ENCODE measurements at places on chromosomes 5 and 9.

DNA sequence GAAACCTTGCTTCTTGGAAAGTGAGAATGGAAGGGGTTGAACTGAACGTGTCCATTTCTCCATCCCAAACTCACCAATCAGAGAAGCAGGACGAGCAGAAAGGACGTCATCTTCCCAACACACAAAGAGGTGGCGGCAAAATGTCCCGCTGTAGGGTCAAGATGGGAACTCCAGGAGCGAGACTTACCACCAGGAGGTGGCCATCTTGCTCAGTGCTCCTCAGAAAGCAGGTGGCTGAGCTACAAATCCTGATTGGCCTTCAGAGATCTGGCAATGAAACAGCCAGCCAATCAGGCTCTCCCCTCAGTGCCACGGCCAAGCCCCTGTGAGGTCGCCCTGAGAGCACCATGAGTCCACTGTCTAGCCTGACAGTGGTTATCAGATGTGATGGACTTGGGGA lies 259.0 kb downstream of the NDUFS4 start:
- no peak for DNase-seq

DNA sequence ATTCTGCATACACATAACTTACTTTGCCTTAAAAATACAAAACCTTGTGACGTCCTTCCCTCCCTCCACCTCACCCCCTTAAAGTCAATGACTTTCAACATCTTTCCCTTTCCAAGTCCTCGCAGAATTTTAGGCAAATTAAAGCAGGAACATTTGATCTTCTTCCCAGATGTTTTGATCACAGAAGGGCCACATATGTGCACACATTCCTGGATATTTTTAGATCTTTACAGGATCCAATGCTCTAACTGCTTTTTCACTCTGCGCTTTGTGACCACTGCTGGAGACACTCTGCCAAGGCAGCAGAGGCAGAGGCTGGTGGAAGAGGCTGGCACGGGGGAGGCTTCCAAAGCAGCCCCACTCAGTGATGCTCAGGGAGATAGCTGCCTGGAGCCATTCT lies 130.7 kb downstream of the SEC61B start:
- no peak for DNase-seq

GRCh38 chr5:96577909-96578308 lies 84.3 kb upstream of the CAST start:
- DNase-seq, result no peak

DNA sequence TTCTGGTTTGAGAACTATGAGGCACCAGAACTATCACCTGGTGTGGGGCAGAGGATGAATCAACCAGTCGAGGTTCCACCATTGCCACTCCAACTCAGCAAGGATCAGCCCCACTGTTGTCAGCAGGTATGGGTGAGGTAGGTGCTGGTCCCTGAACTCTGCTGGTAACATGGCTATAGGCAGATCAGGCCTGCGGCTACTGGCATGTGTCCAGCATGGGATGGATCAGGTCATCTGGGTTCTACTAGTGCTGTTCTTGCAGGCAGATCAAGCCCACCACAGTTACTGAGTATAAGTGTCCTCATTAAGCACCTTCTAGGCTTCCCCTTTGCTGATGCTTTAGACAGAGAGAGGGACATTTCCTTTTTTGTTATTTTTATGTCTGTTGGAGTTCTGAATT lies 71.7 kb downstream of the GABRA6 start:
- DNase-seq, result no peak

GRCh38 chr5:32312197-32312594 lies 543 bp downstream of the MTMR12 start:
- DNase-seq, result peak; percentile 85

DNA sequence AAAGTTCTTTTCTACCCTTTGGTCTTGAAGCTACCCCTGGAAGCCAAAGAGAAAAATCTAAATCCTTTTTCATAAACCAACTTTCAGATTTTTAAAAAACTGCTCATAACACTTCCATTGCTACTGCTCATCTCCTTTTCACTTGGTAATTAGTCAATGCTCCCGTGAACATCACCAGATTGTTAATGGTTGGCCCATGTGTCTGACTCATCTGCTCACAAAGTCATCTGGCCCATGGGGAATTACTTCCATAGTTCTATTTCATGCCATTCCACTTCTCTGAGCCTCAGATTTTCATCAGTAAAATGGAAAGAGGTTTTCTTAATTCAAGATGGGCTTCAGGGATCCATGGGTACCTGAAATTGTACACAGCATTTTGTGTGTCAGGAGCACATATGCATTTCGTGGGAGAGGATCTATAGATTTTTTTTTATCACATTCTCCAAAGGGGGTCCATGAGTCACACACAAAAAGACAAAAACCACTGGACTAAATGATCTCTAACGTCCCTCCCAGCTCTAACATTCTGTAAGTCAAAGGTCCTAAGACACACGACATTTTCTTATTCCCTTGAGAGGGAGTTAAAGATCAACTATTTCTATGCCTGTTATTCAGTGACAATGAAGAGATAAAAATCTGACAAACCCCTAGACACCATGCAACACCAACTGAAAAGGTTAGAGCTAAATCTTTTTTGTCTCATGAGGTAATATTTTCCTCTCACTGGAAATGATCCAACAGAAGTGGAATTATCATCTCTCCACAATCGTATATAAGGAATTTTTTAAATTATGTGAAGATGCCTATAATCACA lies 75.4 kb downstream of the TEX10 start:
- no peak for DNase-seq

GRCh38 chr9:16133556-16134227 lies 580.8 kb downstream of the CCDC171 start:
- peak; percentile 87 for DNase-seq

DNA sequence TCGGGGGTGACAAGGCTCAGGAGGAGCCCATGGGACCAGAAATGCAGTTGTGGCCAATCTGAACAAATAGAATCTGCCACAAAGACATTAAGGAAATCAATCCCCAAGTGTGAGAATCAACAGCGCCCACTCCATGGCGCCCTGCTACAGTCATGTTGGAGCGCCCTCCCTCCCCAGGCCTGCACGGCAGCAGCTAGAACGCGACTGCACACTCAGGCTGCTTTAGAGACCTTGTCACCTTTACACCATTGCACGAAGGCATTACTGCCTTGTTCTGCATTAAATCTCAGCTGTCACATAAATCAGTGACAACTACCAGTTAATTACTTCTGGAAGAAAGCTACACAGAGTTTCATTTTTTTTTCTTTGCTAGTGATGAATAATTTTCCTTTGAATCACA lies 98.7 kb upstream of the SPIN1 start:
- no peak for DNase-seq

GRCh38 chr5:79488775-79489174 lies 25.2 kb downstream of the HOMER1 start:
- DNase-seq, result no peak

DNA sequence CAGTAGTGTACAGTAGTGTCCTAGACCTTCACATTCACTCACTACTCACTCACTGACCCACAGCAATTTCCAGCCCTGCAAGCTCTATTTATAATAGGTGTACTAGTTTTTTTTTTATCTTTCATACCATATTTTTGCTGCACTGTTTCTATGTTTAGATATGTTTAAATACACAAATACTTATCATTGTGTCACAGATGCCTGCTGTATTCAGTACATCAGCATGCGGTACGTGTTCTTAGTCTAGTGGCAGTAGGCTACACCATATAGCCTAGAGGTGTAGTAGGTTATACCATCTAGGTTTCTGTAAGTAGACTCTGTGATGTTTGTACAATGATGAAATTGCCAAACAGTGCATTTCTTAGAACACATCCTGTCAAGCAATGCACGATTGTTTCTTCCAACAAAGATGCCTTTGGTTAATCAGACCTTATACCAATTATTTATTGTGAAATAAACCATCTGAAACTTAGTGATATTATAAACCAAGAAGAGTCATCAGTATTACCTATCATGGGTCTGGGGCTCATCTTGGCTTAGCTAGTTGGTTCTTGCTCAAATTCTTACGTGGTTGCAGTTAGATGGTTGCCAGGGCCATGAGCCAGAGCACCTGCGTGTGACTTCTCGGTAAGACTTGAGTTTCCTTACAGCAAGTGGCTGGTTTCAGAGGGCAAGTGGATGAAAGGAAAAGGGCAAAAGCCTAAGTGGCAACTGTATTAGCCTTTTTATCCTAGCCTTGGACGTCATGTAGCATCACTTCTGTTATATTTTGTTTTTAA lies 41.1 kb downstream of the ERBIN start:
- no peak for DNase-seq

DNA sequence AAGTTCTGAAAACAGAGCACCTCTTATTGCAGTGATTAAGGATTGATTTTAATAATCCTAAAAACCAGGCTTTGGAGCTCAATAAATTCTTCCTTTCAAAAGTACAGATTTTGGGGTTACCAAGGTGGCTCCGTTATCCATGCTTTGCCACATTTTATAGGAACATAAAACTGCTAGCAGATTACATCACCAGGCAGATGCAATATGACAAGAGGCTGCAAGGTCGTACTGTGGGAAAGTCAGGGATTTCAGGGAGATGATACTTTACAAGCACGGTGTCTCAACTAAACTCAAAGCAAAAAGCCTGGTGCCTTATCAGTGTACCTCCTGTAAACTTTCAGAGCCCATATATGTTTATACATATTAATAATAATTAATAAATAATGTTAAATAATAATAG lies 28.6 kb downstream of the ADAMTSL1 start:
- DNase-seq, result no peak

DNA sequence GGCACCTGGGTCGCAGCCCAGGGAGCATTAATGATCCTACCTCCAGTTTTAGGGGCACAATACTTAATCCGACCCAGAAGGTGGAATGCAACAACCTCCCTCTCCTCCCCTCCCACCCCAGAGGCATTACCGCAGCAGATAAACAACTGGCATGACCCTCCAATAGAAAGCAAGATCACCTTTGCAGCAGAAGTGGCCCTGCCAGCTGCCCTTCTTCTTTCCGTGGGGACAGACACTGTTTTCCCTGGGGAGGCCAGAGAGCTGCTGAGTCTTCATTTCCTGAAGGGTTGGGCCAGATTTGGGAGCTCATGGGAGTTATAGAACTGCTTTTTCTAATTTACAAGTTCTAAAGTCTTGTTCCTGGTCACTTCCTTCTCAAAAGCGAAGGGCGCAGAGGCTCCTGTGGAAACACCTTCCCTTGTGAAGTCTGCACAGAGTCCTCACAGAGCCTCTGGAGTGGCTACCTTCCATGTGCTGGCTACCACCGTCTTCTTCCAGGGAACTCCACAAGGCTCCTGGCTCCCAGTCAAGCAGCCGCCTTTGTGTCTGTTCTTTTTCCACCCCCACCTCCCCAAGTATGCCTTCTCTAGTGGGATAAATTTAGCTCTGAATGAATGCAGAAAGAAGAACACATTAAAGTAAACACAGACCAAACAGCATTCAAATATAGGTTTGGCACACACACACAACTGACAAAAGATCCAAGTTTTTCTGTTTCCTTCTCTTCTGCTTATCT lies 8.0 kb upstream of the PALM2AKAP2 start:
- peak; percentile 15 for DNase-seq

GRCh38 chr5:75351139-75351926 lies 14.3 kb downstream of the HMGCR start:
- DNase-seq, result no peak

DNA sequence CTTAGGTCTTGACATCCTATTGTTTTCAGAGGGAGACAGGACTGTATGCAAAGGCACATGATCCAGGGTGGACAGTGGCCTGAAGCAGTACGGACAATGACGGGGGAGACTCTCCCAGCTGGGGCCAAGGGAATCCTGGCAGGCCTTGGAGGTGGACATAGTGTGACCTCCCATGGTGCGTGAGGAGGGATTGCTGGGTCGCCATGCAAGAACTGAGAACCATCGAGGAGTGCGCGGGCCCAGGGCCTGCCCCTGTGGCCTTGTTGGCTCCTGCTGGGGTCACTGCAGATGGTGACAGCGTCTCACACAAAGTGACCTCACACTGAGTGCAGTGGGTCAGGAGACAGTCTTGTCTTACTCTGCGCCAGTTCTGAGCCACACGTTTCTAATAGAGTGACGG lies 192.4 kb downstream of the GADD45G start:
- no peak for DNase-seq

DNA sequence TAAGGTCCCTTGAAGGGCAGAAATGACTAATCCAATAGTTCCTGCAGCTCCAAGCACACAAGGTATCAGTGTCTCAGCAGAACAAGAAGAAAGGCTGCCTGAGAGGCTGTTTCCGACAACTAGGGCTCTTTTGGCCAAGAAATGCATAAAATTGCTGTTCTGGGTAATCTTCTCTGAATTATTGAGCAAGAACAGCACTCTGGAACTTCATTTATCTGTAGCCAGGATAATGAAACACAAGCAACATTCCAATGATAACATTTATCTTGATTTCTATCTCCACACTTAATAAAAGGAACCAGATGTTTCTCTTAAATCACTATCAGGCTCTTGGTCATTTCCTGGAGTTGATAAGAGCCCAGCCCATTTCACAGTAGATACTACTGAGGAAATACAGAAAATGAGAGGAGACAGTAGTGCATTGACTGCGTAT lies 17.0 kb upstream of the AUH start:
- DNase-seq, result no peak

DNA sequence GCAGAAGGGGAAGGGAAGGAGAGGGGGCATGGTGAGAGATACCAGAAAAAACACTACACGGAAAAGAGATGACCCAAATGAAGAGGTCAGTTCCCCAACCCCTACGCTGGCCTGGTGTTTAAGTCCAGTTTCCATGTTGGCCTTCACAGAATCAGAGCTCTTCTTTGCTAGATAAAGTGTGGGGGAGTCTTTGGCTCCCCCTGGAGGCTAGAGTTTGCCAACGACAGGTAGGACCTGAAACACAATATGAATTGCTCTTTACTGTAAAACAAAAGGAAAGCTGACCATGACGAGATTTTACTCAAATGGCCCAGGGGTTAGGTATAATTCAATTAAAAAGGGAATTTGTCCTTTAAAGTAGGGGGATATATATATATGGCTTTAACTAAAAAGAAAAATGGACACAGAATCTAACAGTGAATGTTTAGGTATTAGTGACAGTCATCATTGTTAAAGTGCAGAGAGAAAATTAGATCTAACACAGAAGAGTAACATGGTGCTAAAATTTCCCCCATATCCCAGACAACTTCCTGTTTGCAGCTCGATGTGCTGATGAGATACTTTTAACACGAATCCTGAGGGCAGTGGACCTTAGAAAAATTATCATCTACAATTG lies 92.0 kb downstream of the SV2C start:
- DNase-seq, result peak; percentile 83

DNA sequence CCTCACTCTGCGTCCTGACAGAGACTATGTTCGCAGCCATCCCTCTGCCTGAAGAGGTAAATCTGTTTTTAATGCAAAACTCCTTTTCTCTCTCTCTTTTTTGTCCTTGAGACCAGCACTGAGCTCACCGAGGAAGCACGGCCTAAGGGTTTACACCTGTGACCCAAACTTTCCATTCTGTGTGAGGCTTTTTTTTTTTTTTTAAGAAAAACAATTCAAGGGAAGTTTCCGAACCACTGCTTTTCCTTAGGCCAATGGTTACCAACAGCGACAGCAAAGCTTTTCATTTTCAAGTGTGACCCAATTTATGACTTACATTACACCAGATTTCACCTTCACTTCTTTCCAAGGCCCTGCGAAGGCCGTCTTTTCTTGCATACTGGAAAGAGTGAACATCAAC lies 205.9 kb downstream of the EFNA5 start:
- no peak for DNase-seq
